HFFc6 (cell line): ENCODE measurements at places on chromosomes 11 and 22.
A peak's percentile ranks its signal among the peaks of the same experiment; 100 is the strongest.

DNA sequence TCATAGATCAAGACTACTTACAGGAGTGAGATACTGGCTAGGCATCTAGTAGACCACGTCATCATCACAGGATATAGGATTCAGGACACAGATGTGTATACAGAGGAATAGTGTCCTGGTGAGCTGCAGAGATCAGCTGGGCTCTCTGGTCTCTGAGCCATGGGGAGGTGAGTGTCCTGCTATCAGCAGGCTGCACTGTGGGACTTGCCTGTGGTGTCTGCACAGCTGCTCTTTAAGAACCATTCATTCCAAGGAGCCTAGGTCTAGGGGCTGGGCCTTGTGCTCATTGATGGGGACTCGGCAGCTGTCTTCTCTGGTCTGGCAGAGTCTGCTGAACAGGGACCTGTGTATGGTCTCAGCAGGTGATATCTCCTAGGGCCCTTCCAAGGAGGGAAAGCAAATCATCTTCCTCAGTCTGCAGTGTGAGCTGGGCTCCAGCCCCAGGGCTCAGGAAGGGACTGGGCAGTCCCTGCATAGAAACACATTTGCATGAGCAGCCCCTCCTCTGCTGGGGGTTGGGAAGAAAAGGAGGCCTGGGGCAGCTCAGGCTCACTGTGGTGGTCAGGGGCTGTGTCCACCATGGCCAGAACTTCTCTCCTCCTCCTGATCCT, 66.1 kb upstream of the VPREB1 start:
- peaks cover 42% of the 10 kb centered on the region for H3K27me3 ChIP-seq
- H3K36me3 ChIP-seq = no peaks in the 10 kb centered on the region
- no peaks in the 10 kb centered on the region for H3K4me1 ChIP-seq
- no peak for DNase-seq

DNA sequence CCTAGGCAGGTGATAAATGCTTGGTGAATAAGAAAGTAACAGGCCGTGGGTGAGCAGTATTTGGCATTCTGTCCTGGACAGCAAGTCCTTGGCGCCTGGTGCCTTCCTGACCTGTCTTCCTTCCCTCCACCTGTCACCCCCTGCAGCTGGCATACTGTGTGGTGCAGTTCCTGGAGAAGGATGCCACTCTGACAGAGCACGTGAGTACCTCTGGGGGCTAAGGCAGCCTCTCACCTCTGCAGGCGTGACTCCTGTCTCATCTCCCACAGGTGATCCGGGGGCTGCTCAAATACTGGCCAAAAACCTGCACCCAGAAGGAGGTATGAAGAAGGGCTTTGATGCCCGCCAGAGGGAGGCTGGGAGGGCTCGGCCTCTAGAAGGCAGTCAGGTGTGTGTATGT, 4.4 kb downstream of the GPHA2 start:
- peaks cover 27% of the 10 kb centered on the region; the same call in 1 of the 2 replicates for H3K36me3 ChIP-seq
- no peak for DNase-seq
- H3K27me3 ChIP-seq = 0 out of 2 replicates have a peak, but pooled peaks cover 3% of the 10 kb centered on the region
- H3K4me1 ChIP-seq = peaks cover 2% of the 10 kb centered on the region
- no peak overlapping the region for H3K4me3 ChIP-seq

DNA sequence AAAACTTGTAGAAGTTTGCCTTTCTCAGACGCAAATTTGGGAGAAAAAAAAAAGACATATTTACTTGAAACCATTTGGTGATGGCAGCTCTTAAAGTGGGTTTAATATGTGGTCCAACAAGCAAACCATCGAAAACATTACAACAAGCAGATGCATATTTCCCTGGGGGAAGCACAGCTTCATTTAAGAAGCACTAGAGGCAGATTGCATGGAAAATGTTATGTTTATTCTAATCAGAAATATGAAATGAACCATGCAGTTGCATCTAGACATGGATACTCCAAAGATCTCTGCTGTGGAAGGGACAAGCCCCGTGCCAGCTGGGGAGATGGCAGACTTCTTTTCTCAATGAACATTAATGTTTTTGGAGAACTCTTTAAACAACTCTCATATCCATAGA, 57.4 kb upstream of the PARVA start:
- H3K27me3 ChIP-seq = no peaks in the 10 kb centered on the region; the same call in 1 of the 2 replicates
- DNase-seq = no peak
- peaks cover 20% of the 10 kb centered on the region for H3K36me3 ChIP-seq
- no peak overlapping the region; the same call in 1 of the 2 replicates for H3K27ac ChIP-seq
- H3K4me3 ChIP-seq = peak overlapping the region; percentile 74

DNA sequence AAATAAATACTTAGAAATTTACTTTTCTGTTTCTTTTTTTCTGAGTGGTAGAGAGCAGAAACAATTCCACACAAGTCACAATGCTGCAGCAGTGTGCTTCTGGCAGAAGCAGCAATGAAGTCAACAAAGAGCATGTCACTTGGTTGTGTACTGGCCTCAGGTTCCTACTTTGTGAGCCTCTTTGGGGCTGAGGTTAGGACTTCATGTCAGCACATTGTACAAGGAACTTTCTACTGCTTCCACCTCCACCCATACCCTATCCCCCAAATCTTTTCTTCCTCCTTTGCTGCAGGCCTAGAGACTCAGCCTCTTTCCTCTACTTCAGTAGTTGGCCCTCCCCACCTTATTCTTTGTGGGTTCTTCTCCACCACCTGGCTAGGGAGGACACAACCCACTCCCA, 252.7 kb upstream of the PITPNB start:
- no peak overlapping the region for H3K27ac ChIP-seq
- no peak overlapping the region for H3K4me3 ChIP-seq
- peaks cover 8% of the 10 kb centered on the region; the same call in 1 of the 2 replicates for H3K36me3 ChIP-seq
- no peaks in the 10 kb centered on the region for H3K27me3 ChIP-seq

DNA sequence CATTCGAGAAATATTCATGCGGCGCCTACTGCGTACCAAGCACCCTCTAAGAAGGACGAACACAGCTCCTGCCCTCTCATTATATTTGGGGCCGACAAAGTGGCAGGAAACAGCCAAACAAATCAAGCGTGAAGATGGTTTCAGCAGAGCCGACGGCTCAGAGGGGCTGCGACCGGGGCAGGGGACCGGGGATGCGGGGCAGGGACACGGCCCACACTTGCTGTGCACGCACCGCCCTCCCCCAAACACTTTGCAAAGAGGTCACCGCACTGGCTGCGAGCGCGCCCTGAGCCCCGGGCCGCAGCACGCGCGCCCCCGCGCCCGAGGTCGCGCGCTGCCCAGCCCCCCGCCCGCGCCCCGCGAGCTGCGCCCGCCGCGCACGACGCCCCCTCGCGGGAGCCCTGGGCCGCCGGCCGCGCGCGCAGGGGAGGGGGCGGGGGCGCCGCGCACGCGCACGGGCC, 255 bp upstream of the SYNGR1 start:
- H3K4me1 ChIP-seq = peaks cover 22% of the 10 kb centered on the region
- no peaks in the 10 kb centered on the region for H3K36me3 ChIP-seq
- peak overlapping the region; percentile 86 for H3K4me3 ChIP-seq
- no peak for DNase-seq
- H3K27ac ChIP-seq = peak overlapping the region; percentile 61

GRCh38 chr11:16173798-16174197, 182.5 kb downstream of the SOX6 start:
- H3K4me1 ChIP-seq = peaks cover 25% of the 10 kb centered on the region; the same call in 1 of the 2 replicates
- no peak overlapping the region for H3K4me3 ChIP-seq
- H3K36me3 ChIP-seq = no peaks in the 10 kb centered on the region

DNA sequence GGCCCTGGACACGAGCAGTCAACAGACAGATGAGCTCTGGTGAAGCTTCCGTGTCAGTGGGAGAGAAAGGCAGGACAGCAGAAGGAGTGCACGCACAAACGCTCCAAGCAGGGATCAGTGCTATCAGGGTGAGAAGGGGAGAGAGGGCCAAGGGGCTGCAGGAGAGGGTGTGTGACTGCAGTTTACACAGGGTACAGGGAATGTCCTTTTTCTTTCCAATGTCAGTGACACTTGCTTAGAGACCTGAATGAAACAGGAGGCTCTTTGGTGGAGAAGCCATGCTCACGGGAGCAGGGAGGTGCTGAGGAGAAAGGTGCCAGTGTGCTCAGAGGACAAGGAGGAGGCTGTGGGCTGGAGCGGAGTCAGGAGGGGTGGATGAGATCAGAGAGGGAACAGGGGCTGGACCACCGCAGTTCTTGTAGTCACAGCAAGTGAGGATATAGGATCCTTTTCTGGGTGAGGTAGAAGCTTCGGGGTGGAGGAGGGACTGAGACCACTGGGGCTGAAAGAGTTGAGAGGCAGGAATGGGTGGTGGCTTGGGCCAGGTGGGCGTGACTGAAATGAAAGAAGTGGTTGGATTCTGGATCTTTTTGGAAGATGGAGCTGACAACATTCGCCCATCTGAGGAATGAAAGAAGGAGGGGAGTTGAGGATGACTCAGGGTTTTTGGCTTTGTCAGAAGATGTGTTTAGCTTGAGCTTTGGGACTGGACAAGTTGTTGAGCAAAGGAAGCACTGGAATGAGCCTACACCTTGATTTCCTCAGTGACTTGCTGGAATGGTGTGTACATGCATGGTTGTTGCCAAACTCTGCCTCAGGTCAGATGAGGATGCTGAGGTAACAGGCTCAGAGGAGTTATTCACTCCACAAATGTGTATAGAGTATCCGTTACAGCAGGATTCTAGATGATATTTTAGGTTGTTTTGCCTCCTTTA, 87.9 kb downstream of the ADAMTS15 start:
- H3K4me3 ChIP-seq = no peak overlapping the region
- no peaks in the 10 kb centered on the region for H3K36me3 ChIP-seq
- peaks cover 32% of the 10 kb centered on the region for H3K27me3 ChIP-seq
- DNase-seq = no peak
- H3K4me1 ChIP-seq = peaks cover 6% of the 10 kb centered on the region; the same call in 1 of the 2 replicates
- H3K27ac ChIP-seq = no peak overlapping the region

DNA sequence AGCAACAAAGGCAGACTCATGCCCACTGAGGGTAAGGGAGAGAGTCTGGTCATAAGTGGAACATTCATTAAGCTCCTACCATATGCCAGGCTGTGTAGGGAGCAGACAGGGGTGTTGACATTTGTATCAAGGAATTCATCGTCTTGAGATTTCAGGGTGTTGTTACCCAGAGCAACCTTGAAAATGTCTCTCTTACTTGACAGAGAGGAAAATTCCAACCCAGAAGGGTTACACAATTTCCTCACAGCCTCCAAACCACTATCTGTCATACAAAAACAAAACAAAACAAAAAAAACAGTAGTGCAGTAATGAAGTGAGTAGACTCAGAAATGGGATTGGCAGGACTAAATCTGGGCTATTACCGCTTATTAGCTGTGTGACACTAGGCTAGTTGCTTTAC, 113.2 kb downstream of the MIAT start:
- H3K27me3 ChIP-seq = peaks cover 2% of the 10 kb centered on the region; the same call in 1 of the 2 replicates
- no peak overlapping the region for H3K4me3 ChIP-seq
- peaks cover 21% of the 10 kb centered on the region for H3K4me1 ChIP-seq
- no peak overlapping the region for H3K27ac ChIP-seq

GRCh38 chr11:91857179-91857578, 367.4 kb upstream of the FAT3 start:
- DNase-seq = no peak
- H3K4me3 ChIP-seq = no peak overlapping the region
- no peaks in the 10 kb centered on the region for H3K27me3 ChIP-seq
- H3K4me1 ChIP-seq = no peaks in the 10 kb centered on the region

- peaks cover 19% of the 10 kb centered on the region for H3K27me3 ChIP-seq
- 0 out of 2 replicates have a peak, but pooled peaks cover 5% of the 10 kb centered on the region for H3K4me1 ChIP-seq
- peak; percentile 24 for DNase-seq
- H3K36me3 ChIP-seq = no peaks in the 10 kb centered on the region
Measured at GRCh38 chr11:8338138-8338537, 74.5 kb upstream of the LMO1 start.

DNA sequence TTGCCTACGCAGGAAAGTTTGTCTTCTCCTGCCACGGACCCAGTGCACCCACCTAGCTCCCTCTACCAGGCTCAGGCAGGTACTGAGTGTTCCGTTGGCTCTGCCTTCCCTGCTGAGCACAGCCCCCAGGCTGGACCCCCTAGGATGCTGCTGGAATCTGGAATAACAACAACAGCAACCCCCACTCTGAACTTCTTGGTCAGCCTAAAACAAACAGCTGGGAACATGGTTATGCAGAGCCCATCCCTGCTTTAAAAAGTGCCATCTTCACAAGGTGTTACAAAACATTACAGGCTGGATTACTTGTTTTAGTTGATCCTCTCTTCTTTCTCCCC, 1.8 kb downstream of the OPCML start:
- no peak overlapping the region for H3K27ac ChIP-seq
- H3K4me3 ChIP-seq = no peak overlapping the region
- DNase-seq = no peak

DNA sequence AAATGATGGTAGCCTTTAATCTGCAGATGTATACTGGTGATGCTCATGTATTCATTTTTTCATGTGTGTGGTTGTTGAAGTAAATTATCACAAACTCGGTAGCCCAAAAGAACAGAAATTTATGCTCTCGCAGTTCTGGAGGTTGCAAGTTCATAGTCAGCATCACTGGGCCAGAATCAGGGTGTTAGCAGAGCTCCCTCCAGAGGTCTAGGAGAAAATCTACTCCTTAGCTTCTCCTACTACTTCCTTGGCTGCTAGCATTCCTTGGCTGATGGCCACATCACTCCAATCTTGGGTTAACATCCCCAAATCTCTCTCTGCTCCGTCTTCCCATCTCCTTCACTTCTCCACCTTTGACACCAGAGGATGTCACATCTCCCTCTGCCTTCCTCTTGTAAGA, 45.3 kb upstream of the GALNT18 start:
- H3K27me3 ChIP-seq = peaks cover 43% of the 10 kb centered on the region
- DNase-seq = no peak

DNA sequence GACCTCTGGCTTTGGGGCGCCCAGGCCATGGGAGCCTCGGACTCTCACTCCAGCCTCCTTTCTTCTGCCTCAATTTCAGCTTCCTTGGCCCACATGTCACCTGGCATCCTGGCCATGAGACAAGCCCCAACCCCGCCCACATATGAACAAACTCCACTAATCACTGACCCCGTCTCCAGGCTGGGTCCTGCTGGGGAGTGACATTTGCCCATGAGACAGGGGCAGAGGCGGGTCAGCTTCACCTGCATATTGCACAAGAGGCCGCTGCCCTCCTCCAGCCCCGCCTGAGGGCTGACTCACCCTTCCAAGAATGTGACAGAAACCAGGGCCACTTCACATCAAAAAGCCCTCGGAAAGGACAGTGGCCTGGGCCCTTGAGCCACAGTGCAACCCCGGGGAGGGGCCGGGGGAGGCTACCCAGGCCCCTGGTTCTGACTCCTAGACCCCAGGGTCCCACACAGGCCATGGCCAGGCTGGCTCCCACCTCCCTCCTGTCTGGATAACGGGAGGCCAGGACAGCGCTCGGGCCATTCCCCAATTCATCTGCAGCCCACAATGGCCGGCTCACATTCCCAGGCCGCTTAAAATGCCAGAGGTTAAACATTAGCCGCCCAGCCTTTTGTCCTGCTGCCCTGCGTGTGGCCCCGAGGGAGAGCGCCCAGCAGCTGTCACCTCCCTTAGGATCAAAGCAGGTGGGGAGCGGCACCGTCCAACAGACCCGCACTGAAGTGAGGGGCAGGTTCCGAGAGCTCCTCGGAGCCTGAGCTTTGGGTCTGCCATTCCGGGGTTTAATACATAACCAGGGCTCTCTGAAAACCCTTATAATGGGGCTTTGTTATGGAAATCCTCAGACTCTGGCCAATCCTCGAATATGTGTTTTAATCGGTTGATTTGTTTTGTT, 42.3 kb downstream of the TRMU start:
- no peak overlapping the region for H3K4me3 ChIP-seq
- peaks cover 4% of the 10 kb centered on the region; the same call in 1 of the 2 replicates for H3K27me3 ChIP-seq
- H3K4me1 ChIP-seq = peaks cover 4% of the 10 kb centered on the region; the same call in 1 of the 2 replicates
- no peak overlapping the region for H3K27ac ChIP-seq
- H3K36me3 ChIP-seq = peaks cover 23% of the 10 kb centered on the region
- DNase-seq = no peak
